ENCODE measurements at places on chromosomes 7 and 10.

GRCh38 chr10:92729886-92730285 is 40.1 kb downstream of the HHEX start:
- no peak for DNase-seq

DNA sequence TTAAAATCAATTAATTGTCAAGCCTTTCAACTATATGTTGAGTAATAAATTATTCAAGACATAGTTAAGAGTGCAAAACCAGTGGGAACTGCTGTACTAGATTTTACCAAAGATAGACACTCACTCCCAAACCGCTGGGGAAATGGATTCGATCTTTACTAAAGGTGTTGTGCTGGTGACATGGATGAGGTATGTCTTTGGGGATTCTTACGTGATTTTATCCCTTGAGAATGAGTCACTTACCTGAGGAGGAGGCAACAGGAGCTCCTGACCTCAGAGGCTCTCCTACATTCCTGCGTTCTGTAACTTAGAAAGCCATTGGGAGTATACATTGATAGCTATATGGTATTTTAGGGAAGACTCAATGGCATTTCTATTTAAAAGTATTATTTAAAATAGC is 165.5 kb downstream of the PKD1L1 start:
- DNase-seq: no peak

DNA sequence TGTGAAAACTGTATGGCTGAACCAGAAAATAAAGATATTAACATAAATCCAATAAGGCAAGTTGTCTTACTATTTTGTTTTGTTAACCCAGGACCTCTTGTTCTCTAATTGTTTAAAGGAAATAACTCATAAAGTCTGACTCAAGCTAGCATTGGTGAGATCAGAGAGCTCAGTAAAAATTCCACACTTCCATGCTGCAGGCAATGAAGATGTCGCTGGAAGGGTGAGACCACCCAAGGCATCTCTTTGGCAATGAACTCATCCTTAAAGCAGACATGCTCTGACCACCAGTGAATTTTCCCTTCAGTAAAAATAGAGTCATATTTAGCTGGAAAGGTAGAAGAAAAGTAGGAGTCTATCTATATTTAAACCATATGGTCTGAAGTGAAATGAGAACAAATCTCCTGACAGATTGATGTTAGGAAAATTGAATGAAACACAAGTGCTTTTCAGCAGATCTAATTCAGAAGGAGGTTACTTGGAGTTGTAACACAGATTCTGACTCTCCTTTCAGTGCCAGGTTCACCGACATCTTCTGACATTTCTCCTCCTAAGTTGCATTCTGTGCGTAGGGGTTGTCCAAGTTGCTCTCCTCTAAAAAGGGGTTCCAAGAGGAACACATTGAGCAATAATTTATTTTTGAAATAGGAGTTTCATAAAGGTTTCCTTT is 32.8 kb upstream of the VIPR2 start:
- DNase-seq: no peak

- DNase-seq: no peak
Measured at GRCh38 chr10:31018962-31019361, 12.7 kb downstream of the ZNF438 start.

DNA sequence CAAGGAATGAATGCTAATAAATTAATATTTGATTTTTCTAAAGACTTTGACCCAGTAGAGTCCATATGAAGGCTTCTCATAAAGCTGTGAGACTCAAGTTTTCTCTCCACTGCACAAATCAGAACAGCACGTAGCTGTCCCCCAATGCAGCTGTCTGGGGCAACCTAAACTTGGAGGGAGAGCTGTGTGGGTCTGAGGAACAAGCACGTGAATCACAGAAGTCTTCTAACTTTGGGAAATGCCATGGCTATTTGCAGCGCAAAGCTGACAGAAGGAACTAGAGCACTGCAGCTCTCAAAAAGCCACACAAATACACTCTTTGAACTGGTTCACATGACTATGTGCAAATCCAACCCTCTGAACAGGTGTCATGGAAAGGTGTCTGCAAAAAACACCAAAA is 47.9 kb downstream of the COL1A2 start:
- no peak for DNase-seq

DNA sequence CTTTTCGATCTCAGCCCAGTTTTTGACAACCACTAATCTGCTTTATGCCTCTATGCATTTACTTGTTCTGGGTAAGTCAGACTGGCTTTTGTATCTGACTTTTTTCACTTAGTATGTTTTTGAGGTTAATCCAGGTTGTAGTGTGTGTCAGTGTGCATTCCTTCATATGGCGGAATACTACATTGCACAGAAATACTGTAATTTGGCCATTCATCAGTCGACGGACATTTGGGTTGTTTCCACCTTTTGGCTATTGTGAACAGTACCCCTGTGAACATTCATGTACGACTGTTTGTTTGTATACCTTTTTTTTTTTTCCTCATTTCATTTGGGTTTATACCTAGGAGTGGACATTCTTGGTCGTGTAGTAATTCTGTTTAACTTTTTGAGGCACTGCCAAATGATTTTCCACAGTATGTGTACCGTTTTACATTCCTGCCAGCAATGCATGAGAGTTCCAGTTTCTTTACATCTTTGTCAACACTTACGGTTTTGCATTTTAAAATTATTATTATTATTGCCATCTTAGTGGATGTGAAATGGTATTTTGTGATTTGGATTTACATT is 57.4 kb downstream of the MKLN1 start:
- peak; percentile 67 for DNase-seq

DNA sequence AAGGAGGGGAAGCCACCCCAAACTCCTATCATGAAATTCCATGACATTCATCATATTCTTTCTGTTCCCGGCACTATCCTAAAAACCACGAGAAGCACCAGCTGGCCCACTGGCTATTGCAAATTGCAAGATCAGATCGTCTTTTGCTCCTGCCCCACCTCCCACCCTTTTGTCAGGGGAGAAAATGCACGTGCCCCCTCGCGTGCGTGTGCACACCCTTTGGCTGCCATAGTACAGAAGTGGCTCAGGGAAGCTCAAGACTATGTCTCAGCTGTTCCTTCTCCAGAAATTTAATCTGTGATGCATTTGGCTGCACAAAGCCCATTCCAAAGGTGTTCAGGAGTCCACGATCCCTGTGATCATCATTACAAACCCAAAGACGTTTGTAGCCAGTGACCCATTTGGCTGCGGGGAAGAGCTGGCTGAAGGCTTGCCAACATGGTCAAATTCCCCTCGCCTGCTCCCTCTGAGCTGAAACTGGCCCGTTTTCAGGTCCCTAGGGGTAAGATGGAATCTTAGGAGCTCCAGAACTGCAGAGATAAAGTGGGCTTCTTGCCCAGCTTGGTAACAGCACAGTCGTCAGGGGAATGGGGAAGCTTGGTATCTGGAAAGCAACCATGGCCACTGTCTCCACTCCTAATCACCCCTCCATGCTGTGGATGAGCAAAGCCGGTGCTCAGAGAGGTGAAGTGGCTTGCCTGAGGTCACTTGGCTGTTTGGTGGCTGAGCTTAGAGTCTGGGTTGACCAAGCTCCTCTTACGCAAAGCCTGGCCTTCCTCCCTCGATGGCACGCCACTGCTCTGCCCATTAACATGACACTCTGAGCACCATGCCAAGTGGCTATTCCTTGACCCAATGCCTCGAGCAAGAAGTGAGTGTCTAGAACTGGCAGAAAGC is 155.4 kb downstream of the NEURL1 start:
- no peak for DNase-seq

Data from ELR (cell line).